Stimulated activated CD8-positive, alpha-beta memory T cell treated with anti-CD3 and anti-CD28 coated beads, Interleukin-2, amount 100 ng/mL, for 1 hour (primary cell): ENCODE measurements at places on chromosomes 1 and 21.

GRCh38 chr1:3618881-3619671, 5.7 kb upstream of the TPRG1L start:
- DNase-seq = peak; percentile 60

DNA sequence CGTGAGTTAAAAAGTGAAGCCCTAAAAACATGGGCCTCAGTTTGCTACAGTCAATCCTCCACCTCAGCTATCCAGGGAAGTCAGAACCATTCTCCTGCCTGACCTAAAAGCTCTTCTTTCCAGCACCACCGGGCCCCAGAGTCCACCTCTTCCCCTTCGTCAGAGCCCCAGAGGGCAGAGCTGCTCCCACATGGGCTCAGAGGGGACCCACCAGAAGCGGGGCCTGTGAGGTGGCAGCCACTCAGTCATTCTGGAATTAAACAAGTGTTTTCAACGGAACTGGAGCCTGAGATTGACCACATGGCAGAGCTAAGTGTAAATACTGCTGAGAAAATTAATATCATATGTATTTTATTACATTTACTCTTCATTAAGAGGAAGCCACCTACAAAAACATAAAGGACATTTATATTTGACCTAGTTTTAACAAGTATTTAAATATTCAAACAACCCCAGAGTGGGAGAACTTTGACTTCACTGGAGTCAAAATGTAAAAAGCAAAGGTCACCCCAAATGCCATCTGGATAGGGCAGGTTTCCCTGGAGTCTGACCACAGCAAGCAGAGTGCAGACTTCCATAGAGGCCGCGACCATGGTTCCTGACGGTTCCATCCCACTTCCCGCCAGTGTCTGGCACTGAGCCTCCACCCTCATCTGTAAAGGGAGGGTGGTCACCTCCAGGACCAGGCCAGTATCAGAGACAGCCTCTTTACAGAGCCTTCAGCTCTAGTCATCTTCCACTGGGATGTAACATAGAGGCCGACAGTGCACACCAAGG, 1.8 kb downstream of the SUMO3 start:
- no peak for DNase-seq

DNA sequence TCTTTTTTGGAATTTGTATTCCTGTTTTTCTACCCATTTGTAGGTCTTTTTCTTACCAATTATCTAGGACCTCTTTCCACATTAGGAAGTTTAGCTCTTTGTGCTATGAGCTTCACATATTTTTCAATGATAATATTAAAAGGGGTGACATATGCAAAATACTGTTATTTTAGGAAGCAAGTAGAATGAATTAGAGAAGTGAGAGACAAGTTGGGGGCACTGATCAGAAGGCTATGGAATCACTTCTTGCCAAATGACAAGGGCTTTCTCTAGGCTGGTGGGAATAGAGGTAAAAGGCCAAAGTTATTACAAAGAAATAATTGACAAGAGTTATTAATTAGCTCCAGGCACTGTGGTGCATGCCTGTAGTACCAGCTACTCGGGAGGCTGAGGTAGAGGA, 4.3 kb upstream of the BCAR3 start:
- no peak for DNase-seq

GRCh38 chr1:223487887-223488259, 94.7 kb downstream of the CCDC185 start:
- no peak for DNase-seq

GRCh38 chr1:10699470-10699835, 97.0 kb downstream of the CASZ1 start:
- DNase-seq = no peak

DNA sequence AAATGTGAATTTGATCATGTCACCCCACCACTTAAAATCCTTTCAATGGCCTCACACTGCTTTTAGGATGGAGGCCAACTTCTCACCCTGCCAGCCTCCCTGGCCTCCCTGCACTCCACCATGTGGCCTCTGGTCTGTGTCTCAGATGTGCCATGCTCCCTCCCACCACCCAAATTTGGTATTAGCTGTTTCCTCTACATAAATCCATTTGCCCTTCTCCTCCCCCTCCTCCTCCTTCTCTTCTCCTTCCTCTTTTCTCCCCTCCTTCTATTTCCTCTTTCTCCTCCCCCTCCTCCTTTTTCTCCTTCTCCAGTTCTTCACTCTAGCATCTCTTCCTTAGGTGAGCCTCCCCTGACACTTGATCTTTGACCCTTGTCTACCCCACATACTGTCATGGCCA, 16.7 kb upstream of the GUCA2B start:
- no peak for DNase-seq

DNA sequence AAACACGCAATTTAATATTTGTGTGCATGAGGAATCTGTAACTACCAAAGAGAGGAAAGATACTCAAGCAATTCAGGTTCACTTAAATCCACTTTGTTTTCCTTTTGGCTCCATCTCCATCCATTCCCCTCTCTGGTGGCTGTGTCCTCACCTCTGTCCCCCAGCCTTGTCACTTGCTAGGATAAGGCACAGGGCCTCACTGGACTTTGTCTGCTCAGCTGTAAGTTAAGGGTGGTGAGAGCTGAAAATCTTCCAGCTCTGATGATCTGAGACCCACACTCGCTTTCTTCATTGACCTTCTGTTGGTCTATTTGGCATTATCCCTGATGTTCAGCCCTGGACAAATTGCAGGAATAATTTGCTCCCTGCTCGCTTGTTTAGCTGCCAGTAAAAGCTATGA, 56.5 kb downstream of the RHOU start:
- DNase-seq = no peak

GRCh38 chr1:2468540-2468939, 7.5 kb upstream of the PLCH2 start:
- DNase-seq = no peak

GRCh38 chr1:75136195-75136815, 2.1 kb downstream of the LHX8 start:
- no peak for DNase-seq

DNA sequence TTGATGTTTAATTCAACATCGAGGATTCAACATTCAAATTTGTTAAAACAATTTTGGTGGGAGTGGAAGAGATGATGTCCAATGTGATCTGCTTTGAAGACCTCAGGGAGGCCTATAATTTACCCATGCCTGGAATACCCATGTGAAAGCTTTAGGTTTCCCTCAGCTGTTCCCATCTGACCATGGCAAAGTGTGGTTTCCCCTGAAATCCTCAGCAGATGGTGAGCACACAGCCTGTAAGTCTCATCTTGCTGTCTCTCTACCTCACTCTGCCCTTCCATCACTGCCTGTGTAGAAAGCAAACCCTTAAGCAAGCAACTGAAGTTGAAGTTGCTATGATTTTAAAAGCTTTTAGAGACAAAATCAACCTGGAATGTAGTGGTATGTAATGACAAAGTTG, 80.1 kb upstream of the ATF3 start:
- no peak for DNase-seq

DNA sequence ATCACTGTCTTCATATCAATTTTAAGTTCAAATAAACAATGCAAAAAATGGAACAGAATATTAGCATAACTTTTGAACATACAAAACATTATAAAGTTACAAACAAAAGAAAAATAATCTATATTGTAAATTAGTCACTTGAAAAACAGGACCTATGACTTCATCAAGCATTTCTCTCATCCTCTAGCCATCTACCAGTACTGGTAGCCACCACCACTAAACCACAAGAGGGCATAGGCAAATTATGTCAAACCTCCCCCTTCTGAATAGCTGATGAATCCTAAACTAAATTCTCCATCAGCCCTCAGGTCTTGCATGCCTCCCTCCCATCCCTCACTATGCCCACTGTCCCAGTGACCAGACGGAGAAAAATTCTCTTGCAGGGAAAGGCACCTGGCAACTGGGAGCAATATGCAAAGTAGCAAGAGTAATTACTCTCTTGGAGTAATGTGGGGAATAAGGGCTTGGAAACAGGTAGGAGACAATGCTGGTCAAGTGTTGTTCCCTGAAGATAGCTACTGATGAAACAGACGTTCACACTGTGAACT, 37.1 kb downstream of the SSX2IP start:
- no peak for DNase-seq

- DNase-seq = no peak
Measured at GRCh38 chr1:10513199-10513598, 38.4 kb downstream of the PEX14 start.

- DNase-seq = no peak
Measured at GRCh38 chr1:93620172-93620840, 61.3 kb downstream of the BCAR3 start.

DNA sequence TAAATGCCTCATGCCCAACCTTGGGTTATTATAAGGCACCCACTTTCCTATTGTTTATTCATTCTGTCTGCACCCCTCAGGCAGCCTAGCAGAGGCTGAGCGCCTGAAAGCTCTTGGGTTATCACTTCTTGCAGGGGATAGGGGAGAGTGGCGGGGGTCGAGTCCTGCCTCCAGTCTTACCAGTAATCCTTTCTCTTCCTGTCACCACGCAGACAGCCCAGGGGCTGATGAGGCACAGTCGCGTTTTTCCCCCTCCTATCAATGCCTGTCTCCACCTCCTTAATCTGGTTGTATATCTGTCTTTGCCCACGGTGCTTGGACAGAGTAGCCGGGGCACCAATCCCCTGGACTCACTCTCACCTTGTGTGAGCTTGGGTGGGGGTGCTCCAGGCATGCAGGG, 733.1 kb downstream of the MATN1 start:
- no peak for DNase-seq

- no peak for DNase-seq
Measured at GRCh38 chr1:171583591-171584201, 38.3 kb upstream of the MYOCOS start.

- no peak for DNase-seq
Measured at GRCh38 chr1:206589206-206589605, 23.1 kb downstream of the EIF2D start.

GRCh38 chr1:165616054-165616612, 14.9 kb upstream of the MGST3 start:
- DNase-seq = no peak

DNA sequence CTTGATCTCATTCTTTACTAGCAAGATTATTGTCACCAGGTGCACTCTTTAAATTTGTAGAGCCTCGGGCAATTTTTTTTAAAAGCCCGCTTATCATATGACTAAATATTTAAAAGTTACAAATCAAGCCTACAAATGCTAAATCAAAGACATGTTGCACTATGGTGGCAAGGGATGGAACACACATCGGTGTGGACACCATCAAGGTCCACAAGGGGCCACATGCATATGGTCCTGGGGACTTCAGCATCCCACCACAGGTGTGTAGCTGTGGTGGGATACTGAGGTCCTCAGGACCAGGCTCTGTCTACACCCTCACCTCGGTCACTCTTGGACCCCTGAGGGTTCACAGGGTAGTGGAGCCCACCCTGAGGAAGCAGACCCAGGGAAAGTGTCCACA, 45.8 kb downstream of the FAM78B start:
- DNase-seq = no peak

DNA sequence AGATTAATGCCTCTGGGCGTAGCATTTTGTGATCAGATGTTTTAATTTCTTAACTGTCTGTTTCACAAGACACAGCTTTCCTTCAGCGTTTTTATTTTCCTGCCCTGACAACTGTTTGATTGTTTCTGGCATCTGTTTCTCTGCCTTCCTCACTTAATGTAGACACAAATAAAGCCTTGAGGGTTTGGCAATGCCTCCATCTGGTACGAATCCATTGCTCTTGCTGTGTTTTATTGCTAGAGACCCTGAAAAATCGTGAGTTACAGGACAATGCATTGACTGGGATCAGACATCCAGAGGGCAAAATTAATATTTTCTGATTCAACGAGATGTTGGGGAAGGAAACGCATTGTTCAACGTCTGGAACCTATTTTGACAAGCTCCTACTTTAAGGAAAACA, 363.5 kb downstream of the MRPL39 start:
- DNase-seq = no peak
